ENCODE measurements at places on chromosomes 11 and 22.
A peak's percentile ranks its signal among the peaks of the same experiment; 100 is the strongest.

GRCh38 chr11:11498195-11498594 lies 123.6 kb downstream of the GALNT18 start:
- DNase-seq, result no peak

- DNase-seq, result peak; percentile 81
Measured at GRCh38 chr11:65884716-65885092, 3.6 kb downstream of the FIBP start.

- DNase-seq, result no peak
Measured at GRCh38 chr22:45781459-45781858, 109.8 kb downstream of the ATXN10 start.

GRCh38 chr11:12410006-12410728 lies 32.8 kb downstream of the PARVA start:
- no peak for DNase-seq

GRCh38 chr11:67504005-67504949 lies 886 bp downstream of the PITPNM1 start:
- peak; percentile 41 for DNase-seq

Data from heart left ventricle (tissue), 16 donors.